Activated CD4-positive, alpha-beta T cell treated with anti-CD3 and anti-CD28 coated beads for 36 hours (primary cell): ENCODE measurements at places on chromosomes 13 and 19.

GRCh38 chr13:53088871-53089270 is 60.3 kb downstream of the OLFM4 start:
- DNase-seq: no peak

GRCh38 chr13:108496362-108497210 is 132.8 kb upstream of the MYO16 start:
- DNase-seq: peak; percentile 13

GRCh38 chr19:39207293-39207836 is 3.3 kb upstream of the SYCN start:
- no peak for DNase-seq

DNA sequence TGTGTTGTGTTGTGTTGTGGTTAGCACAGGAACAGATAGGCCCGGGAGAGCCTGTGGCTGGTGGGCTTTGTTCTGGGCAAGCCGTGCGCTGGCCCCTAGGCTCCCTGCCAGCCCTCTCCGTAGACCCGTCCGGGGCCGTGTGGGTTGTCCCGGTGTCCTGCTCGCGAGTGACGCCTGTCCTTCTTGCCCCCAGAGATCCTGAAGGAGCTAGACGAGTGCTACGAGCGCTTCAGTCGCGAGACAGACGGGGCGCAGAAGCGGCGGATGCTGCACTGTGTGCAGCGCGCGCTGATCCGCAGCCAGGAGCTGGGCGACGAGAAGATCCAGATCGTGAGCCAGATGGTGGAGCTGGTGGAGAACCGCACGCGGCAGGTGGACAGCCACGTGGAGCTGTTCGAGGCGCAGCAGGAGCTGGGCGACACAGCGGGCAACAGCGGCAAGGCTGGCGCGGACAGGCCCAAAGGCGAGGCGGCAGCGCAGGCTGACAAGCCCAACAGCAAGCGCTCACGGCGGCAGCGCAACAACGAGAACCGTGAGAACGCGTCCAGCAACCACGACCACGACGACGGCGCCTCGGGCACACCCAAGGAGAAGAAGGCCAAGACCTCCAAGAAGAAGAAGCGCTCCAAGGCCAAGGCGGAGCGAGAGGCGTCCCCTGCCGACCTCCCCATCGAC is 5.7 kb downstream of the ING1 start:
- no peak for DNase-seq

- no peak for DNase-seq
Observed at GRCh38 chr13:23739596-23739995, 149.6 kb downstream of the MIPEP start.

DNA sequence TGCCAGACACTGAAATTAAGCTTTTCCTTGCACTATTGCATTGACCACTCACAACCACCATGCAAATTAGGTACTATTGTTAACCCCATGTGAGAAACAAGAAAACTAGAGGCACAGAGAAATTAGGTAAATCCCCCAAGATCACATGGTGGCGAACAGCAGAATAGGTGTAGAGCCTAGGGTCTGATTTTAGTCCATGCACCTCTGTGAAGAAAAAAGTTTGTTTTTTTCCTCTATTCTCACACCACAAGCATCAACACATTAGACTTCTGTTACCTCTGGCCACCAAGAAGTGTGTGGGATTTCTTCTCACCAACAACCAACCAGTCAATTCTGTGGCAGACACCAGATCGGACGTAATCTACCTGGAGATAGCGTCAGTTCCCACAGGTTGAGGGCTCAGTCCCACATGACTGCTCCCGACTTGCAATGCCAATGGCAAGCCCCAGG is 391.9 kb downstream of the COG6 start:
- no peak for DNase-seq

DNA sequence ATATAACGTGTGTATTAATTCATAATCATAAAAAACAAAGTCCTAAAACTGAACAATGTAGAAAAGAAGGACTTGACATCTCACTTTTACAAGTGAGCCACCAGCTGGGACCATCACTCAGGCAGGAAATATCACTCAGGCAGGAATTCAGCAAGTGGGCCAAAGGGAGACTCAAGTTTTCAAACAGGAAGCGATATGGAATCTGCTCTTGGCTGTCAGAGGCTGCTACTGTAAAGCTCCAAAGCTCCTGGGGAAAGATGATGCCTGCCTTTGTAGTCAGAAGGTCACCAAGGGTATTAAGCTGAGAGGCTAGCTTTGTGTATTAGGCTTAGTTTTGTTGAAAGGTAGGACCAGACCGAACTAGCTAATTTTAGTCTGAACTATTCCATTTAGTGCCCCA is 5.5 kb upstream of the AKAP11 start:
- DNase-seq: no peak

DNA sequence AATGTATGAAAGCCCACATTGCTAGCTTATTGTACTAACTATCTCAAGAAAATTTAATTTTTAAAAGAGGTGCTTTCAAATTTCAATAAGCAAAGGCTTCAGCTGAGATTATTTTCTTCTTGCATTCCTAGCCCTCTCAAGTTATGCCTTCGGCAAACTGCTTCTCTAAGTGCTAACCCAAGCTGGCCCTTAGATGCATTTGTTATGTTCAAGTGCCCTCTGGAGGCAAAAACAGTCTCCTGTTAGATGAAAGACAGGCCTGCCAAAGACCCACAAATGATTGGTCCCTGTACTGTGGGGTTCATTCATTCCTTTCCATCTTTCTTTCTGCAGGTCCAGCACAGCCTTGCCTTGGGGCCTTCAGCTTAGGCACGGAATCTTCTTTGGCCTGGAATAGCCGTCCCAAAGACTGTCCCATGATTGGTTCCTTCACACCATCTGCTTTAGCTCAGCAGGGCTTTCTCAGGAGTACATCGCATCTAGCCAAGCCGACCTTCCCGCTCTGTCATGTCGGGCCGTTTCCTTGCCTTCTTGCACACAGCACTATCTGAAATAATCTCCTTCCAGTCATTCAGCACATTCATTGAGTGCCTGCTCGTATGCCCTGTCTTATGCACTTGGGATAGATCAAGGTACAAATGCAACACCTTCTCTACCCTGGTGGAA is 26.4 kb upstream of the TPTE2 start:
- peak; percentile 46 for DNase-seq

DNA sequence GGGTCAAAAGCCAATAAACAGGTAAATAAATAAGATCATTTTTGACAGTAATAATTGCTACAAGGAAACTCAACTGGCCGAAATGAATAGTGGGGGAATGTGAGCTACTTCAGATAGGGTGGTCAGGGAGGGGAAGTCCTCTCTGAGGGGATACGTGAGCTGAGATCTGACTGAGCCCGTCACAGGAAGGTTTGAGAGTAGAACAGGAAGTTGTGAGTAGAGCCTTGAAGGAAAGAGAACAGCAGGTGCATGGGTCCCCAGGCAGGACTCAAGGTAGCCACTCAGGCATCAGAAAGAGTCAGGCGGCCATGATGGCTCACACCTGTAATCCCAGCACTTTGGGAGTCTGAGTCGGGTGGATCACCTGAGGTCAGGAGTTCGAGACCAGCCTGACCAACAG is 6.3 kb downstream of the IRGQ start:
- no peak for DNase-seq

DNA sequence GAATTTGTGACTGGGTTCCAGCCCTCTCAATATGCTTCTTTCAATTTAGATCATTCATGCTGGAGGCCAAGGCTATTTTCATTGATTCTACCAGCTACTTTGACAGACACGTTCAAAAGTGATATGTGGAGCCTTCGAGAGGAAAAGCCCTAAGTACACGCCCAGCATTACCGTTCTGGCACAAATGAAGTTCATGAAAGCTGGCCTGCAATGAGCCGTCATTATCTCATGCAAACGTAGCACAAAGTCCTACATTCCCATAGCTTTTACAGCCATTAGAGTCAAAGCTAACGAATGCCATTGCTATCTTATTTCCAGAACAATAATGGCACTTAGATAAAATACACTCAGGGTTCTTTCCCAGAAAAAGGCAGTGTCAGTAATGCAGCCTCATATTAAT is 1237.6 kb downstream of the EFNB2 start:
- no peak for DNase-seq

GRCh38 chr13:36857253-36857652 is 38.2 kb downstream of the RFXAP start:
- no peak for DNase-seq

- DNase-seq: no peak
Observed at GRCh38 chr13:33272531-33273124, 12.9 kb downstream of the STARD13 start.

- no peak for DNase-seq
Observed at GRCh38 chr13:76383676-76384461, 502.3 kb downstream of the KCTD12 start.

GRCh38 chr19:10230173-10230860 is 814 bp downstream of the S1PR2 start:
- DNase-seq: peak; percentile 76

DNA sequence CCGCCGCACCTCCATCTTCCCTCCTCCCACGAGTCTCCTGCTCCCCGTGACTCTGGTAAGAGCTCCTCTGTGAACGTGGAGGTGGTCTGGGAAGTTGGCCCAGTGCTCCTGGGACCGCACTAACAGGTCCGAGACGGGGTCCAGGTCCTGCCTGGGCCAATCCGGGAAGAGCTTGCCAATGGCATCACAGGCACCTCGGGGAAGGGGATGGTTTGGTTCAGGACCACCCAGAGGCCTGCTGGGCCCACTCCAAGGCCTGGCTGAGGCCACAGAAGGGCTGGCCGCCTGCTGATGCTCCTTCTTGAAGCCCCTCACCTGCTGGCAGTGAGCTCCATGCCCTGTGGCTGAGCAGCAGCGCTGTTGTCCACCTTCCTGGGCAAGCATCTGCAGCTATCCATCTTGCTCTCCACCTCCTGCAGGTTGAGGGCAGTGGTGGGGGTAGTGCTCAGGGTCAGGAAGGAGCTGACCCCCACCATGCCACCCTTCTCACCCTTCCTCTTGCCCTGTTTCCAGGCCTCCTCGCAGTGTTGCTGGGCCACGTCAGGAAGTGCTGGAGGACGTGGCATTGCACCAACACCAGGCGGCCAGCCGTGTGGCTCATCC is 41.2 kb upstream of the TPM4 start:
- no peak for DNase-seq

DNA sequence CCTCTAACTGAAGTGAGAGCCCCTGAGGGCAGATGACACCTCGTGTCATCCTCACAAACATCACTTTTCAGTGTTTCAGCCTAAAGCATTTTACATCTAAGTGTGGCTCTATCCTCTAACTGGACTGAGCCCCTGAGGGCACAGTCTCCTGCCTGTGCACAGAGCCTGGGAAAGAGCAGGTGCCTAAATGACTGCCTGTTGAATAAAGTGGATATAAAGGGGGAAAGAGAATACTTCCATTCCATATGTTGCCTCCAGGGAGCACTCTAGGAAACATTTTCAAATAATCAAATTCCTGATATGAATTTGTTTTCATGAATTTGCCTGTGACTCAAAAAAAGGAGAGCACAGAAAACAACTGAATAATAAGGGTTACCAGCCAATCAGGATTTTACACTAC is 32.2 kb downstream of the CNMD start:
- no peak for DNase-seq

- DNase-seq: no peak
Observed at GRCh38 chr13:108322206-108322824, 52.8 kb downstream of the TNFSF13B start.

DNA sequence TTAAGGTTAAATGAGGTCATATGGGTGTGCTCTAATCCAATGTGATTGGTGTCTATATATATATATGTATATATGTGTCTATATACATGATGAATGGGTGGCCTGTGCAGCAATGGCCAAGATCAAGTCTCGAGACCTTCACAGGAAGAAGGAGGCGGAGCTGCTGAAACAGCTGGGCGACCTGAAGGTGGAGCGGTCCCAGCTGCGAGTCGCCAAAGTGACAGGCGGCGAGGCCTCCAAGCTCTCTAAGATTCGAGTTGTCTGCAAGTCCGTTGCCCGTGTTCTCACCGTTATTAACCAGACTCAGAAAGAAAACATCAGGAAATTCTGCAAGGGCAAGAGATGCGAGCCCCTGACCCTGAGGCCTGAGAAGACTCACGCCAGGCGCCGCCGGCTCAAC is 109.8 kb downstream of the EFNB2 start:
- DNase-seq: no peak

DNA sequence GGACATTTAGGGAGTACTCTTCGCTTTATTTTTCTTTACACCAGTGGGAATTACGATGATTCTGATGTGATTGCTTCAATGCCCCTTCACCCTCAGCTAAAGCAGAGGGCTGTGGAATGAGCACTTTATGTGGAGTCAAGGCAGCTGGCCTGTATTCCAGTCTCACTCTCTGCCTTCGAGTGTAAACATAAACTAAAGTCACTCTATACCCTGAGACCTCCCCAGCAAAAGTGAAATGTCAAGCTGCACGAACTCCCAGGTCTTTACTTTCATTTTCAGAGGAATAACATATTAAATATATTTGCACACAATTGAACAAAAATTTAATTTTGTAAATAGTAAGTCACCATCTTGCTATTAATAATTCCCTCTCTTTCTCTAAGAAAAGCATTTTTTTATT is 557.1 kb downstream of the DACH1 start:
- no peak for DNase-seq

DNA sequence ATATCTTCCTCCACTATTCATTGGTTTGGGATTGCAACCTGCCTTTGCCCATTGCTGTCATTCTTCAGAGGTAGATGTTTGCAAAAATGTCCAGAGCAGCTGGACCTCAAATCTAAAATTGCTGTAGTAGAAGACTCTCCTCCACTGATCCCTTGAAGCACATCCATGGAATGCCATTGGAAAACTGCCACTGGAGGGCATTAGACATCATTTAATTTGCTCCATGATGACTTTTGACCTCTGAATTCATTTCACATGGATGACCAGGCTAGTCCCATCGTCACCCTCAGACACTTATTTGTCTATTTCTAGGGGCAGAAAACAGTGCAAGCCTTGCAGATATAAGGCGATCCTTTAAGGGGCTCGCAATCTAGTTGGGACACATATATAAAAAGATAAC is 33.9 kb upstream of the FLT1 start:
- DNase-seq: no peak

DNA sequence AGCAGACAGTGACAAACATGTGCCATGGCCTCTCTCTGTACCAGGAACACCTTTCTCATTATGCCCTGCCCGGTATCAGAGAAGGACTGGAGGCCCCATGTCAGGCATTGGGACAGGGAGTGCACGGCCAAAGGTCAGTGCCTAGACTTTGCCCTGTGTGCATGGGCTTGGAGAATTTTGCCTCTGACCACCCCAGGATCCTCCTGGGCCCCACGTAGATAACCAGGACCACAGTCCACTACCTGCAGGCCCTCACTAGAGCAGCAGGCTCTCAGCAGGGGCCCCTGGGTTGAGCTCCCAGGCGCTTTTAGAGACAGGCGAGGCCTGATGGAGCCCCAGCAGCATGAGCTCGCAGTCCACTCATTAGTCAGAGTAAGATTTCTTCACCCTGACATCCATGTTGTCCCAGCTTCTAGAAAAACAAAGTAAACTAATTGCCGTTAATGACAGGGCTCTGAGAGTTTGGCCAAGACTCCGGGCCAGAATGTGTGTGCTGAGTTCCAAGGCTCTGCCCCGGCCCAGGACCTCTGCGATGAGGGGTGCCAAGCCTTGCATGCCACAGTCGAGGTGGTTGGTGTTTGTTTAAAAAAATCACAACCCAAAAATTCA is 42.7 kb downstream of the CAPN12 start:
- DNase-seq: no peak

DNA sequence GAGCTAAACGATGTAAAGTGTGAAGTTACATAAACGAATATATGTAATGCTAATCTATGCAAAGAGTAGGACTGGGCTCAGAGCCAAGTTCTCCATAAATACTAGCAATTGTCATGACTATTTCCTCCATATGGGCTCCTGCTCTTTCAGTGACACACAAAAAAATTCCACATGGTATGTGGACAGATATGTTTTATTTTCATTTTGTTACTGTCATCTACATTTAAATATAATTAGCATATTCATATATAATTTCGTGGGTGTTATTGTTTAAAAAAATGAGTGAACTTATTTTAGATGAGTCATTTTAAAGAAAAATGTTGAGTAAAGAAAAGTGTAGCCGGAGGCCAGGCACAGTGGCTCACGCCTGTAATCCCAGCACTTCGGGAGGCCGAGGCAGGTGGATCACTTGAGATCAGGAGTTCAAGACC is 5.0 kb upstream of the IGSF23 start:
- DNase-seq: no peak
